ENCODE measurements at places on chromosomes 12 and 14.

DNA sequence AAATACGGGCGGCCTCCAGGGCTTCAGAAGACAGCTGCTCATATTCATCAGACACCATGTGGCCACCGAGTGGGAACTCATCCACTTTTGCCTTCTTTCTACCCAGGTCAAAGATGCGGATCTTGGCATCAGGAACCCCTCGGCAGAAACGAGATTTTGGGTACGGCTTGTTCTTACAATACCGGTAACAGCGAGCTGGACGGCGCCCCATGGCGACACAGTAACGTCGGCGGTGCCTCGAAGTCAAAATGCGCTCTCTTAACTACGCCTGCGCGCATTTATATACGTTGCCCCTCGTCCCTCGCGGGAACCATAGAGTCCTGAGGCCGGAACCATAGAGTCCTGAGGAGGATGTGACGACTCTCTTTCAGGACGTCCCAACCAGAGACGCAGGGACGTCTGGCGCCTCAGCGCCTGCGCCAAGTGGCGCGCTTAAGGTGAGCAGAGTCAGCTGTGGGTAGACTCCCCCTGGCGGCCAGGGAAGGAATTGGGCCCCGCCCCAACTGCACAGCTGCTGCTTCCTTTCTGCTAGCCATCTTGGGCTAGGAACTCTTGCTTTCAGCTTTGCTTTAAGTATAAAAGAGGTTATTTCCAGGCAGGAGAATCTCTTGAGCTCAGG is at the start of gene RPL10L:
Gene RPL10L, minus strand, starts transcription at position 256 of the 619 bp plus-strand sequence. Its CDS starts 45 bp downstream, at position 211.
- no peak for DNase-seq
- no peak within 1 kb of the TSS for H3K4me3 ChIP-seq
- no peak within 1 kb of the TSS for H3K27ac ChIP-seq
- H3K36me3 ChIP-seq: no peaks in the 10 kb centered on the region
- H3K4me1 ChIP-seq: no peaks in the 10 kb centered on the region
- no peaks in the 10 kb centered on the region for H3K27me3 ChIP-seq

DNA sequence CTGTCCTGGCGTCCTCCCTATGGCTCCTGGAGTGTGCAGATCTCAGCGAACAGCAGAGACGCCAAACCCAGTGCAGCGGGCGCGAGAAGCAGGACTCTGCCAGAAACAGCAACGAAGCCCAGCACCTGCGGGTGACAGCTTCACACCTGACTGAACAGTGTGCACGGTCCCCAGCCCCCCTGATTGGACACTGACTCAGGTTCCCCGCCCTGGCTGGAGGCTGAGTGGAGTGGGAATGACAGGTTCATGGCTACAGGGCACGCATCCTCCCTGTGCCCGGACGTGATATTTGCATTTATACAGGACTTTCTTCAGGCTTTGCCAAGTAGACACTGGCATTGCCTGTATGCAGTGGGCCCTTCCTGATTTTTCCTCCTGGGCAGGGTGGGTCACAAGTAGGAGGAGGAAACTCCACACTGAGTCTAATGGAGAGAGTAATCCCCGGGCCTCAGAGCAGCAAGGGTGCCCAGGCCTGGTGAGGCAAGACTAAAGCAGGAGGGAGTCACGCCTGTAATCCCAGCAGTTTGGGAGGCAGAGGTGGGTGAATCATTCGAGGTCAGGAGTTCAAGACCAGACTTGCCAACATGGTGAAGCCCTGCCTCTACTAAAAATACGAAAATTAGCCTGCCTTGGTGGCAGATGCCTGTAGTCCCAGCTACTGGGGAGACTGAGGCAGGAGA is 71.6 kb downstream of the ASCL4 start:
- no peak overlapping the region for H3K27ac ChIP-seq
- DNase-seq: no peak
- H3K4me3 ChIP-seq: no peak overlapping the region
- H3K4me1 ChIP-seq: no peaks in the 10 kb centered on the region
- H3K36me3 ChIP-seq: no peaks in the 10 kb centered on the region
- no peaks in the 10 kb centered on the region for H3K27me3 ChIP-seq

GRCh38 chr12:107580750-107581618 is 104.6 kb upstream of the PWP1 start:
- no peak for DNase-seq
- no peak overlapping the region for H3K27ac ChIP-seq
- no peak overlapping the region for H3K4me3 ChIP-seq
- no peaks in the 10 kb centered on the region for H3K27me3 ChIP-seq

DNA sequence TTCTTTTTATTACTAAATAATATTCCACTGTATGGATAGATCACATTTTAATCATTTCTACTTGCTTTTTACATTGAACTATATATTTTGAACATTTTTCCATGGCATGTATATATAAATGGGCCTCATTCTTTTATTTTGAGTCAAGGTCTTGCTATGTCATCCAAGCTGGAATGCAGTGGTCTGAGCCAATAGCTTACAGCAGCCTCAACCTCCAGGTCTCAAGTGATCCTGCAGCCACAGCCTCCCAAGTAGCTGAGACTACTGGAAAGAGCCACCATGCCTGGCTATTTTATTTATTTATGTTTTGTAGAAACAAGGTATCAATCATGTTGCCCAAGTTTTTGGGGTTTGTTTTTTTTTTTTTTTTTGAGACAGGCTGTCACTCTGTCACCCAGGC is 7.6 kb downstream of the FCF1 start:
- no peak for DNase-seq
- H3K36me3 ChIP-seq: peaks cover 18% of the 10 kb centered on the region
- H3K4me3 ChIP-seq: no peak overlapping the region
- H3K27me3 ChIP-seq: no peaks in the 10 kb centered on the region
- no peaks in the 10 kb centered on the region for H3K4me1 ChIP-seq

DNA sequence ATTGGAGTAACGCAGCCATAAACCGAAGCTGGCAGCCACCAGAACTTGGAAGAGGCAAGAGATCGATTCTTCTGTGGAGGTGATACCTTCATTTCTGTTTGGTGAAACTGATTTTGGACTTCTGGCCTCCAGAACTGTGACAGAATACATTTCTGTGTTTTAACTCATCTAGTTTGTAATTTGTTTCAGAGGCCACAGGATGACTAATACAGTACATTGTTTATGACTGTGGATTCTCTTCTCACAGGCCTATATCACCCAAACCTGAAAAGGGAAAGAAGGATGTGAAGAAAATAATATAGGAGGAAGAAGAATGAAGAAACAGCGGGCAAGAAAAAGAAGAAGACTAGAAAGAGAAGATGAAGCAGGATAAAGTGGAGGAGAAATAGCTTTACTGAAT is 263.8 kb upstream of the DIO2 start:
- no peaks in the 10 kb centered on the region for H3K36me3 ChIP-seq
- DNase-seq: no peak
- no peaks in the 10 kb centered on the region for H3K4me1 ChIP-seq
